ENCODE measurements at places on chromosomes 11 and 22.

- DNase-seq: peak; percentile 85
Observed at GRCh38 chr11:64355078-64355940, 3.7 kb upstream of the RPS6KA4 start.

- no peak for DNase-seq
Observed at GRCh38 chr11:27626269-27626937, 73.9 kb downstream of the BDNF start.

GRCh38 chr11:28383456-28383855 lies 275.3 kb downstream of the METTL15 start:
- DNase-seq: no peak

DNA sequence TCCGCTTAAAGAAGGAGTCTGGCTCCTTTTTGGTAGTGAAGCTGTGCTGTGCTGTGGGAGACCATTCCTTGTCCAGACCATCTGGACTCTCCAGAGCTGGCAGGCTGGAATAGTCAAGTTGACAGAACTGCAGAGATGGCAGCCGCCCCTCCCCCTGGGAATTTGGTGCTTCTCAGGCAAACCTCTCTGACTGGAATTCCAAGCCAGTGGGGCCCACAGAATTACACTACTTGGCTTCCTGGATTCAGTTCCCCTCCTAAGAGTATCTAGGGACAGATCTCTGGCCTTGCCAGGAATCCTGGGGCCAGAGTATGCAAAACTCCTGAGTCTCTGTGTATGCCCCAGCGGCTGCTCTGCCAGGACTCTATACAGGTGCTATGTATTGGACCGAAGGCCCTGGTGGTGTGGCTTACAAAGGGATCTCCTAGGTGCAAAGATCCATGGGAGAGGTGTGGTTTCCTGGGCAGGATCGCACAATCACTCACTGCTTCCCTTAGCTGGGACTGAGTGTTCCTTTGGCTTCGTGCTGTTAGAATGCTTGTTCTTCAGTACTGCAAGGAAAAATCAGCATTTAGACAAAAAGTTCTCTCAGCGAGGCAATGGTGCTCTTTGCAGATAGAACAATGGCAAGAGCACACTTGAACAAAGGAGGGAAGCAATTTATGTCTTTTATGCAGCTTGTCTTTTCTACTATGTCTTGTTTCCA lies 86.8 kb downstream of the PRMT3 start:
- no peak for DNase-seq

GRCh38 chr22:42052765-42053164 lies 17.8 kb downstream of the NAGA start:
- DNase-seq: no peak

DNA sequence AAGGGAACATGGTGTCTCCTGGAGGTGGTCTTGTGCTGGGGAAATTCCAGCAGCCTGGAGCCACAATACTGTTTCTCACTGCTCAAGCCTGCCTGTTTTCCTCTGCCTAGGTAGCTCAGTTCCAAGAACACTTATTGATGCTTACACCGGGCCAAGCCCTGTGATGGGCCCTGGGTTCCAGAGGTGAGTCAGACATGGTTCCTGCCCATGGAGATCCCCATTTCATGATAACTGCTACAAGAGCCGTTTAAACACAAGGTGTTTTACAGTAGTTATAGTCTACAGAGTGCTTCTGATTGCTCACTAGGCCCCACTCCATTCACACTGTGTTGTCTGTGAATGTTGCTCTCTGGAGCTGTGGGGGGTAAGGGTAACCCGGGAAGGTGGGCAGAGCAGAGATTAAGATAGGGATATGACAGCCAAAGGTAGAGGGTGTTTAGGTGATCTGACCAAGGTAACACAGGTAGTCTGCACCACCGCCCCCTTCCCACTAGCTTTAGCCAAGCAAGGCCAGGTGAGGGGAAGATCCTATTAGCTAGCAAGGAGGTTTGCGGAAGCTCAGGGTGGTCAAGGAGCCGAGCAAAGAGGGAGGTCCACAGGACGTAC lies 696 bp upstream of the MICAL2 start:
- DNase-seq: no peak

- no peak for DNase-seq
Observed at GRCh38 chr11:120295099-120295498, 30.0 kb upstream of the TLCD5 start.

DNA sequence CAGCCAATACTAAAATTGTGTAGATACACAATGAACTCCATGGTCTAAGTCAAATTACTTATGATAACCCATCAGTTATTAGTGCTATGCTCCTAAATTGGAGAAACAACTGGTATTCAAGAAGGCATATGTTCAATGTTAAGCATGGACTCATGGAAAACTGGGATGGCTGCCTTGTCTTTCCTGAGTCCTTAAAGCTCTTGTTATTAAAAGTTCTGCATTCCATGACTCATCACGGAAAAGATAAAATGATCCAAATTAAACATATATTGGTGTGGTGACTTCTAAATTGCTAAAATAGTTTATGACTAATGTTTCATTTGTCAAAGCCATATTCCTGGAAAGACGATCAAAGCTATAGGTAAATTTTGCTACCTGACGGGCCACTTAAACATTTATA lies 9.4 kb upstream of the EI24 start:
- DNase-seq: no peak

DNA sequence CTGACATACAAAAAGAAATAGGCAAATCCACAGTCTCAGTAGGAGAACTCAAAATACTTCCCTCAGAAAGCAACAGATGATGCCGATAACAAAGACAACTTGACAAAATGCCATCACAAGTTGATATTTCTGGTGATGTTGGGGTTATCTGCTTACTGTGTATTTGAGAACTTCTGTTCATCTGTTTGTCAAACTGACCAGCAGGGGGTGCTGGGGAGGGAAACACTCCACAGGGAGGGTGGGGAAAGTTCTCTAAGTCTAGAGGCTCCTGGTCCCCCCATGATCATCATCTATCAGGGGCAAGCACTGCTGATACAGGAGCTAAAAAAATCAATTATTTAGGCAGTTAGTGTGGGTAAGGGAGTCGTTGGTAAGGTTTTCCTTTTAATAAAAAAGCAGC lies 19.2 kb downstream of the GLYATL1 start:
- peak; percentile 59 for DNase-seq

- DNase-seq: no peak
Observed at GRCh38 chr11:74450318-74450717, 17.0 kb downstream of the KCNE3 start.

- DNase-seq: no peak
Observed at GRCh38 chr11:85661972-85662664, 2.8 kb downstream of the CREBZF start.

DNA sequence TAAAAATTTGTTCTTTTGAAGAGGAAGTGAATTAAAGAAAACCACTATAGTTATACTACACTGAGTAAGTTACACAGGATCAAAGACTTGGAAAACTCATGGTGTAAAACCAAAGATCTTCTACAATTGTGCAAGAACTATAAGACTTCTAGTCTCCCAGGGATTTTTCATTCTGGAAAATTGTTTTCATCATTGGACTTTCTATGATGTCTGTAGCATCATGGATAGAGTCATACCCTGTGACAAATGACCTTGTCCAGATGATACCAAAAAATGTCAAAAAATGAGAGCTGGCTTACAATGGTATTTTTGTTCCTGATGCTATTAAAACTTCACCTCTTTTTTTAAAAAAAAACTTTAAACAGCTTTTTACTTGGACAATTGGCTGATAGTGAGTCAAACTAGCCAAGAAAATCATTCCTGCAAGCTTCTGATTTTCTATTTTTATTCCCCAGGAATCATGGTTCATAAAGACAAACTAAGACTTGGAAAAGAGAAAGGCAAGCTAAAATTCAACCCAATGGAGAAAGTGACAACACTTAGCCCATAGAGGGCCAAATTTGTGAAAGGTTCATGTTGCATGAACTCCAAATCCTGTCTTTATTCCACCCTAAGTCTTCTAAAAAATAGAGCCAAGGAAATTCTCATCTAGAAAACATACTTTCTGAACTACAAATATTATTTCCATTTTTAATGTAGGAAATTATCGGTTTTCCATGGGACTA lies 30.7 kb downstream of the ME3 start:
- no peak for DNase-seq

DNA sequence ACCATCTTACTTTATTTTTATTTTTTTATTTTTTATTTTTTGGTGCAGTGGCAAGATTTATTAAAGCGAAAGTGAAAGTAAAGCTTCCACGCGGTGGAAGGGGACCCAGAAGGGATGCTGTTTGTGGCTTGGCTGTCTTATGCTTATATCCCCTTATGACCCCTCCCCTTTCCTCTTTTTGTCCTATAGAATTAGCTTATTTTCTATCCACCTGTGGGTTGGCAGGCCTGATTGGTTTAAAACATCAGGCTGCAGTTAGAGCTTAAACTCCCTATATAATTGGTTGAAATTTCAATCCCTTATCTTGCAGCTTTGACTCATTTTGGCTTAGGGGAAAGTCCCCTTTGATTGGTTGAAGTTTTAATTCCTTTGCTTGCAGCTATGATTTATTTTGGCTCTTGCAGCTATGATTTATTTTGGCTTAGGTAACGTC lies 50.5 kb downstream of the NNMT start:
- no peak for DNase-seq

GRCh38 chr11:34044664-34045485 lies 6.7 kb upstream of the CAPRIN1 start:
- no peak for DNase-seq

DNA sequence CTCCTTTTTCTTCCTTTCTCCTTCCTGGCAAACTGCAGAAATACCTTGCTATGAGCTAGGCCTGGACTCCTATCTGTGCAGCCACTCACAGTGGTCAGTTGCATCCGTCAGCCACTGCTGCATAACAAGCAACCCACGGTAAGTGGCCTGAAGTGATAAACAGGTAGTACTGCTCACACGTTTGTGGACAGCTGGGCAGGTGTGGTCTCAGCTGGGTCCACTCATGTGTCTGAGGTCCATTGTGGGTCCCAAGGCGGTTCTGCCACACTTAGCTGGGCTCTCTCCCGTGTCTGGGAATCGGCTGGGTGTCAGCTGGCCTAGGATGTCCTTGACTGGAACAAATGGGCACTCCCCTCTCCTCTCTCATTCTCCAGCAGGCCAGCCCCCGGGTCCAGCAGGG lies 109.3 kb downstream of the BRD1 start:
- no peak for DNase-seq

GRCh38 chr22:45341498-45341897 lies 31.8 kb downstream of the FAM118A start:
- DNase-seq: no peak

DNA sequence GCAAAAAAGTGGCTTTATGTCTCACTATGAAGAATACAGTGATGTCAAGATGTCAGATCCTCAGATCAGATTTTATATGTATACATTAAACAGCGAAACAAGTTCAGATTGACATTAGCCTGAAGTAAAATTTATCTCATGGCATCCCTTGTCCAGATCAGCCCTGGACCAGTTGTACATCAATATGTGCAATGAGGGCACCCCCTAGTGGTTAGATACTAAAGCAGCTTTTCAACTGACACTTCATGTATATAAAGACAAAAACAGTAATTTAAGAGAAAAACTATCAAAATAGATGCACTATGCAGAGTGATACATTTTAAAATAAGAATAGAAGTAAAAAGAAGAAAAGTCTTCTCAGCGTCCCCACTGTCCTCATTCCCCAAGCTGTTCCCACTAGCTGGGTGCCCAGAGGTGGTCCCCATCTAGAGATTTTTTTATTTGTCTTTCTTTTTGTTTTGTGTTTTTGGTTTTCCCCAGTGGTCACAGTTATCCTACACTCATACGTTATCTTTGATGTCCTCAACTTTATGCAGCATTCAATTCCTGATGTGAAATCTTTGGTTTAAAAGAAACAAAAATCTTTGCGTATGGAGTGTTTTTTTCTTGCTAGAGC lies 2193.4 kb upstream of the RAG2 start:
- DNase-seq: peak; percentile 44

- DNase-seq: no peak
Observed at GRCh38 chr11:44047931-44048431, at the start of gene ACCSL. Gene ACCSL (plus strand): TSS chr11:44047981. CDS start chr11:44048037, 56 bp downstream.

DNA sequence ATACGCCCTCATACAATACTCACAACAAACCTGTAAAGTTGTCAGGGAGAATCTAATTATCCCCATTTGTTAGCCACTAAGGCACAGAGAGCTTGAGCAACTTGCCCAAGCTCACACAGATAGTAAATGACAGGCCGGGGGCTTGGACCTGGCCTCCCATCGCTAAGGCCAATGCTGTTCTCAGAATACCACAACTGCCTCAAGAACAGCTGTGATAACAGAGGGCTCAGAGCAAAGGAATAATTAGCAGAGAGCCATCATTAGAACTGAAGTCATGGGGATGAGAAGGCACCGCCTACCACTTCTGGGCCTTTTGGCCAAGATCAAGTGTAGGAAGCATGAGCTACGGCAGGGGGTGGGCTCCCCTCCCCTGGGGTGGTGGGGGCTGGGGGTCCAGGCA lies 98.6 kb downstream of the FEZ1 start:
- DNase-seq: no peak

DNA sequence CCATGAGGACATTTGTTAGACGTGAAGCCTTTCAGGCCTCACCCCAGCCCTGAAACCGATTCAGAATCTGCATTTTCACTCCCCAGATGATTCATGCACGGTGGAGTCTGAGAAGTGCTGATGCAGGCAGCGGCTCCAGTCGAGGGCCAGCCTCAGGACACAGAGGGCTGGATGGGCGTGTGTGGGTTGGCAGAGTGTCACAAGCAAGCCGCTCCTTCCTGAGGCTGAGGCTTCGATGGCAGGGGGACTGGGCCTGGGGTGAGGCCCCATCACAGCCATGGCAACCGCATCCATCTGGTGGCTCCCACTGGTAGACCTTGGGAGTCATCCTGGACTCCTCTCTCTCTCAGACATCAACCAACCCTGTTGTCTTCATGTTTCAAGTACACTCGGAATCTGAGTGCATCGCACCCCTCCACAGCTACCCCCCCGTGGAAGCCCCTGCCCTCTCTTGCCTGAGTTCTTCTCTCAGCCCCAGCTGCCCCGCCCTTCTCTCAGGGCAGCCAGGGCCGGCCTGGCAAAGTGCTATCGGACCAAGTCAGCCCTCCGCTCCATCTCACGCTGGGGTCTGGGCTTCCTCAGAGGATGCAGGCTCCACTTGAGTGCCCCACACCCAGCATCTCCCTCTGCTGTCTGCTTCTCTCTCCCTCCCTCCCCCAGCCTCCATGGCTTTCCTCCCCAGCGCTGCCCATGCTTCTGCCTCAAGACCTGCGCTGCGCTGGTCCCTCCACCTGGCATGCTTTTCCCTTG lies 10.6 kb downstream of the KCNC1 start:
- no peak for DNase-seq
